CD8-positive, alpha-beta memory T cell (primary cell): ENCODE measurements at places on chromosomes 3 and 15. TPM values are rescaled to one million over a fixed set of nuclear protein-coding genes. Genes with fewer than 3 reads are reported as not detected.

The IL17RB gene
- 2.1 TPM for total RNA-seq

DNA sequence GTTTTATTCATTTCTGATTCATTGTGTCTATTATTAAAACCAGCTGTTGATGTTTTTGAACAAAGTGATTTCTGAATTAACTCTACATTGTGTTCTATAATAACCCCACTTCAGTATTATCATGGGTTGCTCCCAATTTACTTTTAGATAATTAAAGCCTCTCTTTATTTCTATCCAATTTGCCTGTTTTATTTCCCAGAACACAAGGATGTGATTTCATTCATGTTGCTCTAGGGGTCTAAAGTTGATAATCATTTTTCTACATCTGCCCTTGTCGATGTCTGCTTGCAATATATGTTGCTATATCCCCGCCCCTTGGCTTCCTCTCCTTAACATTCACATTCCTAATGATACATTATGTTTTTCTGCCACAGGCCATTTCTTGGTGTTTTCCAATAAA lies 747.3 kb downstream of the CADM2 start:
- DNase-seq: no peak
- H3K27me3 ChIP-seq: no peaks in the 10 kb centered on the region
- no peak overlapping the region for H3K4me3 ChIP-seq
- no peak overlapping the region for H3K27ac ChIP-seq
- no peaks in the 10 kb centered on the region for H3K36me3 ChIP-seq

DNA sequence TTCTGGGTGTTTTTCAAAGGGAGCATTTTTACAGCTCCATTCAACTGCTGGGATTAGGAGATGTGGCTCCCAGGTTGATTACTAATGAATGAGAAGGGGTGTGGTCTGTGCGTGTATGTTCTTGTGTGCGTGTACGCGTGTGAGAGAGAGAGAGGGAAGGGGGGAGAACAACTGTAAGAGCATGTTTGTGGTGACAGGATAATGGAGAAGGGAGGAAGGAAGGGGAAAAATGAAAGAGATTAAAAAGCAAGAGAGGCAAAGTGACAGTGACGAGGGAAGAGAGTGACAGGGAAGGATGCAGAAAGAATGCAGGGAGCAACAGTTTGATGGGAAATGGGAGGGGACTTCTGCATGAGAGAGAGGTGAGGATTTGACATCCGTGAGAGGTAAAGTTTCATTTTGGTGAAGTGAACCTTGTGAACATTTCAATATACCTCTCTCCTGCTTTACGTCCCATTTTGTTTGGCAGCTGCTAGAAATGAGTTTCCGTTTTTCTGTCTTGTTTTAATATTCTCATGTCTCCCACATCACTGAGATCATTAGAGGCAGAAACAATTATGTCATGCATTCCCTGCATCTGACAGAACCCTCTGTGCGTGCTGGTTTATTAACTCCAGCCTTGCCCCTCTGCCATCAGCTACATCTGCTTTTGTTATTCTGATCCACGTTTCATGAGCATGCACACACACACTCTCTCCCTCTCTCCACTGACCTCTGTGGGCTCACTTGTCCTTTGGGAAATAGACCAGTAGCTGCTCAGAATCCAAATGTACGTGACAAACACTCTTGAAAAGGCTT lies 161.6 kb downstream of the GAP43 start:
- peak overlapping the region; percentile 71 for H3K4me3 ChIP-seq
- H3K36me3 ChIP-seq: no peaks in the 10 kb centered on the region
- DNase-seq: no peak
- H3K27ac ChIP-seq: peak overlapping the region; percentile 91
- peaks cover 5% of the 10 kb centered on the region for H3K4me1 ChIP-seq

GRCh38 chr3:122929188-122930062 lies 98.1 kb downstream of the SEMA5B start:
- no peaks in the 10 kb centered on the region for H3K27me3 ChIP-seq
- no peaks in the 10 kb centered on the region for H3K36me3 ChIP-seq
- no peak overlapping the region for H3K27ac ChIP-seq

The CASR gene
- total RNA-seq: not detected

The NANOGP8 gene
- not detected for total RNA-seq
